COR-L47 (cell line): ENCODE measurements at places on chromosomes 1 and 21.

- no peak for DNase-seq
These were observed 834.1 kb upstream of the PRMT6 start for GRCh38 chr1:106222403-106222802.

DNA sequence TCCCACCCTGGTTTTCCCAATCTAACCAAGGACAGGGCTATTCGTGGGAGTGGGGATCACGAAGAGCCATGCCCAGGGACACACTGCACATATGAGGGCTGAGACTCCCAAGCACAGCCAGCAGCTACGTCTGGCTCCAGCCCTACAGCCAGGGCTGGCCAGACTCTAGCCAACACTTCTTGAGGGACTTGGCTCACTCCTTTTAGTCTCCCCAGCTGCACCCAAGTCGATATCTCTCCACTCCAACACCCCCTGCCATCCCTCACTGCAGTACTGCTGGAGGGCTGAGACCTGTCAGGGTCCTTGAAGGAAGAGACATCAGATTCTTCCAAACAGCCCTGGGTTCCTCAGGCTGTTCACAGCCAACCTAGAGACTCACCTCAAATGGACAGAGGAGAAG lies 62.6 kb downstream of the CD46 start:
- DNase-seq: no peak

DNA sequence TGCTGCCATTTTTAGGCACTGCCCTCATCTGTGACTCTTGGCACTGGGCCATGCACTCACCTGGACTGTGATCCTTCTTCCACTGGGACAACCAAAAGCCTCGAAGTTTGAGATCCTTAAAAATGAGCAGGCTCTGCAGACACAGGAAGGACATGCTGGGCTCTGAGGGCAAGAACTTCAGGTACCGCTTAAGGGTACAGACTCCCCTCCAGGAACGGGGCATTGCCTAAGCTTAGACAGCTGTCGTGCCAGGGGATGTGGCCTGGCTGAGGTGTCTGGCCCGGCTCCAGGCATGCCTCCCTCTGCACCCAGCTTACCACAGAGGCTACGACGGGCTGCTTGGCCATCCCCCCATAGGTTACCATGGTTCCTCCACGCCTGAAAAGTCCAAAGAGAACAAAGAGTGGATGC lies 14.2 kb upstream of the SRSF4 start:
- DNase-seq: no peak

GRCh38 chr1:230191855-230192254 lies 124.8 kb downstream of the GALNT2 start:
- no peak for DNase-seq

GRCh38 chr1:28365864-28366263 lies 3.7 kb upstream of the PHACTR4 start:
- peak; percentile 15 for DNase-seq

DNA sequence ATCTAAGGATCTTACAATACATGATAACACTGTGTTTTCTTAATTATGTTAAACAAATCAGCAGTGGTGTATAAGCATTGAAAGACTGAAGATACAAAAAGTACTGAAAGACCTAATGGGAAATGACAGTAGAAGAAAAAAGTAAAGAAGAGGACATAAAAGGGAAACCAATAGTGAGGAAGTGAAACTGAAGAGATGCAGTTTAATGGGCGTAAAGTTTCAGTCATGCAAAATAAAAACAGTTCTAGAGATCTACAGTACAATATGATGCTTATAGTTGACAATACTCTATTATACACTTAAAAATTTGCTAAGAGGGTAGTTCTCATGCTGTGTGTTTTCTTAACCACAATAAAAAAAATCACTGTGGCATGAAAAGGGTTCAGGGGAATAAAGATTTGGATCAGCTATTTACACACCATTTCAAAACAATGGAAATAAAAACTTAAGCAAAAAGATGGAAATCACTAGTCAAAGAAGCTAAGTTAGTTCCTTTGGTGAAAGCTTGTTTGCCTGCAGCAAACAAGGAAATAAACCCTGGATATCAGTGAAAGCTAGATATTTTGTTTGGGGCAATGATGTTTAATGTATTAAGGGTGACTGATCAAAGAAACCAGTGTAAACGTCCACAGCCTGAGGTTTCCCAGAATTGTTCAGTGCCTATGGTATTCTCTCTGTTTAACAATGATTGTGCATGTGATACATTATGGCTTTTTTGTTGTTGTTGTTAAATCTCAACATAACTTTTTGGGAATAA lies 1160.8 kb upstream of the ADGRL2 start:
- DNase-seq: no peak

GRCh38 chr1:77858725-77859124 lies 29.7 kb upstream of the NEXN start:
- no peak for DNase-seq

GRCh38 chr1:97630948-97631347 lies 289.9 kb downstream of the DPYD start:
- DNase-seq: peak; percentile 71

- no peak for DNase-seq
These were observed 5.4 kb upstream of the IGSF8 start for GRCh38 chr1:160103658-160104408.

GRCh38 chr1:173258479-173259264 lies 51.5 kb upstream of the TNFSF4 start:
- DNase-seq: no peak

DNA sequence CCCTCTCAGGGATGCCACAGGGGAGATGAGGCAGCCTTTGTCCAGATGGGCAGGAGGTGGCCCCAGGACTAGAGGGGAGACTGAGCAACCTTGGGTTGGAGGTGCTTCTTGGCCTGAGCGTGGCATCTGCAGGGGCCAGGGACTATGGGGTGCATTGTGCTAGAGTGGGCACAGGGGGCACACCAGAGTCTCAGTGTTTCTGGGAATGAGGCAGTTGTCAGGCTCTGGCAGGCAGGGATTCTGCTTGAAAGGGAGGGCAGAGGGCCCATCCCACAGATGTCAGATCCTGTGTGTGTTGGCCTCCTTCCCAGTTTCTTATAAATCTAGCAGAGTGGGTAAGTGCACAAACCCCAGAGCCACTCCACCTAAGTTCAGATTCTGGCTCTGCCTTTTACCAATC lies 13.7 kb downstream of the LGR6 start:
- DNase-seq: peak; percentile 35

GRCh38 chr21:36135391-36136102 lies 668 bp downstream of the CBR3 start:
- DNase-seq: peak; percentile 77

- DNase-seq: no peak
These were observed at the start of gene TACSTD2 for GRCh38 chr1:58576727-58577653. TSS of gene TACSTD2 (minus strand) at chr1:58577252. CDS start at chr1:58577156, 96 bp downstream.

- no peak for DNase-seq
These were observed 53.1 kb downstream of the NBPF6 start for GRCh38 chr1:108503062-108503733.

- no peak for DNase-seq
These were observed 115.1 kb downstream of the SPATA6 start for GRCh38 chr1:48356901-48357300.

DNA sequence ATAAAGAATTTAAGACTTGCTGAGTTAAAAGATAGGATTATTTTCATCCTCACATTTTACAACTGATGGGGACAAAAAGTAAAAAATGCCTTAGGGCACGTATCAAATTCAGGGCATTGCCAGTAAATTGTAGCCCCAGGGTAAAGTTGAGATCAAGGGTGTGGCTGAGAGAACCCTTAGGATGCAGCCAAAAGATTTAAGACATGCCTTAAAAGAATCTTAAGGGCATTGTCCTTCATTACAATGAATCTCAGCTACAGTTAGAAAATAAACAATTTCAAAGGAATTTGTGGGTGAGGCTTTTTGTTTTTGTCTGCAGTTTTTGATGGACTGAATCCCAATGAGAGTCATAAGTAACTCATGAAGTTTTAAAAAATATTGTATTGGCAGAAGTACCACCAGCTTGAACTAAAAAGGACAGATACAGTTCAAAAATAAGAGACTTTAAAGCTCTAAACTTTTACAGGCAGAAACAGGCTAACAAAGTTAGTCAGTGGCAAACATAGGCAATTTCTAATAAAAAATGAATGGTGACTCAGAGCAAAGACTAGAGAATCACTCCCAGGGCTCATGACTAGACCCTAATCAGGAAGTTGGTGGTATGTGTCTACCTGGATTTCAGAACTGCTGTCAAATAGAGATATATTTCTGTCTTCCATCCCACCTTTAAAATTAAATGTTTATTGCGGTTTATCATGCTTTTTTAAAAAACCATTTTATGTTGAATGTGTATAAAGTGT lies 165.1 kb upstream of the SNX7 start:
- no peak for DNase-seq

DNA sequence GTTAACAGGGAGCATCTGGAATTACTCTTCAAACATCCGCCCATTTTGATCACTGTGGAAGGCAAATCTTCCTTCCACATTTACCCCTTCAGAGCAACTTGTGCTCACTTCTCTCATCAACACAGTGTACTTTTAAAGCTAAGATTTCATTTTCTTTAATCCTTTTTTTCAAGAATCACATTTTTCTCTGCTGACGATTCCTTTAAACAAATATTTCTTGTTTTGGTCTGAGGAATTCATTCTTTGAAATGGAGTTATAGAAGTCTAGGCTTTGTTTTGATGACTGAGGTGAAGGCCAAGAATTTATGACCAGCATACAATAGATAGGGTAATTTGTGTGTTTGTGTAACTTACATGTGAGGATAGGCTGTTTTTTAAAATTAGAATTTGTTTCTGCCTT lies 25.6 kb downstream of the LRRC42 start:
- DNase-seq: no peak

DNA sequence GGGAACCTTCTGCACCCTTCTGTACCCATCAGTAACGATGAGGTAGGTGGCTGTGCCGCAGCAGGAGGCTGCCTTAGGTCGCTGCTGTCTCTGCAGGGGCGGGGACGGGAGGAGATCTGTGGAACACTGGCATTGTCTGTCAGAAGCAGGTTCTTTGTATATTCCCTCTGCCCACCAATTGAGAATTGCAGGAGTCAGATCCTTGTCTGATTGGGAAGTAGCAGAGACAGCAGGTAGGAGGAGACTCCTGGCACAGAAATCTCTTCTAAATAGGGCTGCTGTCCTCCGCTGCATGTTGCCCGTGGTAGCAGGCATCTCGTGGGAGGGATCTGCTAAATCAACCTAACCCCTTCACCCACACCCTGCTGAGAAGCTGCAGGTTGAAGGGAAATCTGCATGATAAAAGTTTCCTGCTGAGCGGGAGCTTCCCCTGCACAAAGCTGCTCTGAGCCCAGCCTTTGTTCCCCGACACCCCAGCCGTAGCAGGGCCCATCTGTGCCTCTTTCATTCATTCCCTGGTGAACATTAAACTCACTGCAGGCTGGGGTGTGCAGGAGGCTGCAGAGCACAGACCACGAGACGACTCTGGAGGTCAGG lies 15.9 kb downstream of the SARS1 start:
- peak; percentile 97 for DNase-seq

DNA sequence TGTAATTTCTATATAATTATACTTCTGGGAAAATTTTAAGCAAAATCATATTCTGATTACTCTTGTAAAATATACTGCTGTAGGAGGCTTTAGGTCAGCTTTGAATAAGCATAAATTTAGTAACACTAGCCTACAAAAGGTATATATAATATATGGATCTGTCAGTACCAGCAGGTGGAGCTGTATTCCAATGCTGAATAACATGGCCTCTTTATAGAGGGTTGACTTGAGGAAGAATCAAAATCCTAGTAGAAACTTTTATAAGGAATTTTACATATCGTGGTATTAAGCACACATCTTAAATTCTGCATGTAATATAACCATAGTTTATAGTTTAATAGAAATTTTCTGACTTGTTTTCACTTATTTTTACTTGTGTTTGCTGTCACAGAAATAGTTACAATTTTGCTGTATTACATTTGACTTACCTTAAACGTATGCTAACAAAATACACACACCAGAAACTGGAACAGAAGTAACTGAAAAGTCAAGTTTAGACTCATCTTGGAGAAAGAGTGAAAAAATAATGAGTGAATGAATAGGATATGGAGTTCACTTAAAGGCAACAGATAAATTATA lies 79.3 kb downstream of the HMCN1 start:
- DNase-seq: peak; percentile 76

DNA sequence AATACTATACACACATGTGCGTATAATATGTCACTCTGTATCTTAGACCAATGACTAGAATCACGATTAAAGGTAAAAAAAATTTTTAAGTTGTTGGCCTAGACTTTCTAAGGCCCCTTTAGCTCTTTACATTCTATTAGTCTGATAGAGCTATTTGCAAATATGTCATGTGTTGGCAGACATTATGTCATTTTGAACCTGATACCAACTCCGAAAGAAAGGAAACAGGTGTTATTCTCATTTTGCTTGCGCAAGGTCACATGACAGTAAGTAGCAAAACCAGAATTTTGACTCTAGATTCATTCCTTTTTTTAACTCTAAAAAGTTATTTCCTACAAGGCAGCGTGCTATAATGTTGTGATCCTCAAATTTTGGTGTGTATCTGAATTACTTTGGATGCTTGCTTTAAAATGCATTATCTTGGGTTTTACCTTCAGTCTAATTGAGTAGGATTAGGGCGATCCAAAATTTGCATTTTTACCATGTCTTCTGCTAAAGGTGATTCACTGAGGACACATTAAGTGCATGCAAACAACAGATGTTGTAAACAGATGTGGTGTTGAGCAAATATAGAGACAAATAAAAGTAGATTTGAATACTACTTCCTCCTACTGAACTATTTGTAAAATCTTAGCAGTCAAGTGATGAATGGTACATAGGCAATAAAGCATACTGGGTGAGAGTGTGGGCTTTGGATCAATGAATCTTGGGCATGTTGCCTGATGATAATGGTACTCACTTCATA lies 63.5 kb upstream of the KIAA1614 start:
- DNase-seq: no peak

- no peak for DNase-seq
These were observed 52.5 kb downstream of the ETS2 start for GRCh38 chr21:38858026-38858811.

GRCh38 chr21:31173881-31174555 lies 135.7 kb upstream of the KRTAP19-8 start:
- DNase-seq: no peak

- DNase-seq: no peak
These were observed 646 bp downstream of the IER5 start for GRCh38 chr1:181089017-181089675.

DNA sequence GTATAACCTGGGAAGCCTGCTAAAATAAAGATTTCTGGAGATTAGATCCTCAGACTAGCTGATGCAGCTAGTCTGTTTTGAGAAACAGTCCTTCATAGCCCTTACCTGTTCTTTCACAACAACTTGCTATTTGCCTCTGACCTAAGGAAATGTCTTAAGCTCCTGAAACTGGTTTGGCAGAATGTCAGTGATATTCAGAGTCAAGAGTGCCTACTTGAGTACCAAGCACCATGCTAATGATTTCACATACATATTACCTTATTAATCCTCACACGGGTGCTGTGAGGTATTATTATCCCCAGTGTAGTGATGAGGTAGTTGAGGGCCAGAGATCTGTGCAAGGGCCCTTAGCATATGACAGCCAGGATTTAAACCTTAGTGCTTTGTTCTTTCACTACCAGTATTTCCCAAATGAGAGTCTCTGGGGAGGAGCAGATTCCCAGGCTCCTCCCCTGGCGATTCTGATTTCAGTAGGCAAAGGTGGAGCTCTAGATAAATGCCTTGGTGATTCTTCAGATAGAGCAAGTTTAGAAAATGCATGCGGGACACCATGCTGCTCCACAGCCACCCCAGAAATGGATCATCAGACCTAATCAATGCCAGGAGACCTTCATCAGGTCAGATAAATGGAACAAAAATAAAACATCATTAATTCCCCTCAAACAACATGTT lies 47.4 kb upstream of the WNT2B start:
- DNase-seq: no peak
